Kidney (tissue), 22 donors: ENCODE measurements at places on chromosomes 2 and 18.
A peak's percentile ranks its signal among the peaks of the same experiment; 100 is the strongest.

GRCh38 chr2:149087751-149088150 is 49.3 kb downstream of the LYPD6B start:
- no peak for DNase-seq

- DNase-seq = no peak
These were observed 51.0 kb upstream of the BCL2L11 start for GRCh38 chr2:111069722-111070121.

DNA sequence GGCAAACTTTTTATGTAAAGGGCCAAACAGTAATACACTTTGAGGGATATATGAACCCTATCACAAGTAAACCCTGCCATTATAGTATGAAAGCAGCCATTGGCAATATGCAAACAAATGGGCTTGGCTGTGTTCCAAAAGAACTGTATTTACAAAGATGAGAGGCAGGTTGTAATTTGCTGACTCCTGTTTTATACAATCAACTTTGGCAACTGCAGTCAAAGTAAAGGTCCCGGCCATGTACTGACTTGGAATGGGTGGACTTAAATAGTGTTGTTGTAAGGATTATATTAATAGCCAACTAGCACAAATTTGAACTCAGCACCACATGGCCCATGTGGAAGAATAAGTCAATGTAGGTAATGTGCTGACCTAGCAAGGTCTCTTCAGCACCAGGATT is 223.4 kb downstream of the WDPCP start:
- DNase-seq = no peak

DNA sequence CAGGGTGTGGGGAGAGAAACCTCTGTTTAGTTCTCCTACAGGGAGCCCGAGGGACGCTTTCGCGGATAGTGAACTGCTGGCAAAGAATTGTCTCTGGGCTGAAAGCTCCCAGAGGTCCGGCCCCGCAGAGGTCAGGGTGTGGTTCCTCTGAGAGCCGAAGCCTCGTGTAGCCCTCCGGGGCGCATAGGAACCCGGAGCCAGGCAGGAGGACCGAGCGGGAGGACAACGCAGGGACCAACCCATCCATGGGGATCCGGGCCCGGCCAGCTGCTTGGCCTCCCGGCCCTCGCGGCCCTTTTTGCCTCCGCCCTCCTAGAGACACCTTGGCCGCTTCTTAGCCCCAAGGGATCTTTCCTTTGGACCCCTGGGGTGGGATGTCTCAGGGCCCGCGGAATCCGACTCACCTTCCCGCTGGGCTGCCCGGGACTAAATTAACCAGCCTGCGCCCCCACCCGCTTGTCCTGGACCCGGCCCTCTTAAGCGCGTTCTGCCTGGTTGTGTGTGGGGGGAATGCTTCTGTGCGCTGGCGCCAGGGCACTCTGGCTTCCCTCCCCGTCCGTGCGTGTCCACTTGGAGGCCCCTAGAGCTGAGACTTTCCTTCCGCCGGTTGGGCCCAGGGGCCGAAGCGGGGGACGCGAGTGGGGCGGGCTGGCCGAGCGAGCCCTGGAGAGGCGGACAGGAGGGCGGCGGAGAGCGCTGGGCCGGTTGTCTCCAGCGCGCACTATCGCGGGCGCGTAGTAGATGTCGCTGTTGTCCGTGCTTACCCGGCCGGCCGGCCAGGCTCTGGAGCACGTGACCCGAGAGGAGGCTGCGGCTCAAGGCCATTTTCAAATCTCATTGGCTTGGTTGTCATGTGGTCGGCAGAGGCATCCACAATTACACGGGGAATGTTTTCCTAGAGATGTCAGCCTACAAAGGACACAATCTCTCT is at the start of gene HOXD10:
TSS of gene HOXD10 (plus strand) at position 896 of the 931 bp plus-strand sequence. CDS start 56 bp downstream, outside the sequence.
- peak; percentile 97 for DNase-seq

GRCh38 chr2:154238252-154238651 is 366.5 kb downstream of the GALNT13 start:
- no peak for DNase-seq

DNA sequence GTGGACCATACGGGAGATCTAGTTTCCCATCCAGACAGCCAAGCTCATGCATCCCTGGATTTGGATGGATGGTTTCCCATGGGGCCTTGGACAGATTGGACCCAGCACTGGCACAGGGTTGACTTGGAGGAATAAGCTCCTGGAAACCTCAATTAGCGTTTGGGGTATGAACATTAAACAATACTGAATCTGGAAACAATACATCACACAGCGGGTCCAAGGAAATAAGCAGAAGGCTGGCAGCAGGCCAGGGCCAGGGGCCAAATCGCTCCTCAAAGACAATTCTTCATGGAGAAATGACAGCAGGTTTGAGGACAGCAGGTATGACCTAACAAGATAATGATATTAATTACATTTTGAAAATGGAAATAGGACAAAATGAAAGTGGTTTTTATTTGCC is 540.6 kb downstream of the RIT2 start:
- DNase-seq = no peak

GRCh38 chr2:39281391-39281790 is 37.6 kb upstream of the CDKL4 start:
- no peak for DNase-seq

GRCh38 chr2:195094330-195094729 is 562.7 kb upstream of the SLC39A10 start:
- DNase-seq = no peak

DNA sequence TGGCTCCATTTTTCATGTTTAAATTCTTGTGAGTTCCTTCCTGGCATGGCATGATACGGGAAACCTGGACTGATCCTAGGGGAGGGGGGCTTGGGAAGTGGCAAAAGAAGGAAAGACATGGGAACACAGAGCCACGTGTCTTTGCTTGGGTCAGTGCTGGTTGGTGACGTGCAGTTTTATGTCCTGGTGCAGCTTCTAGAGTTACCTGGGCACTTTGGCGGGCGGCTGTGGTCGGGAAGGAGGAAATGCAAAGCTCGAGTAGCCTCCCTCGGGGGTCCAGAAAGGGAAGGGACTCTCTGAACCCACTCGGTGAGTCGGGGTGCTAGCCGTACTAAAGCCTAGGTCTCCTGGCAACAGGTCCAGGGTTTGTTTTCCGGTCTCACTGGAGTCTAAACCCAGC is 94.6 kb downstream of the APOB start:
- no peak for DNase-seq

- DNase-seq = no peak
These were observed 5.1 kb upstream of the PIEZO2 start for GRCh38 chr18:11154368-11154989.

GRCh38 chr2:174553811-174554493 is 43.7 kb downstream of the WIPF1 start:
- no peak for DNase-seq

DNA sequence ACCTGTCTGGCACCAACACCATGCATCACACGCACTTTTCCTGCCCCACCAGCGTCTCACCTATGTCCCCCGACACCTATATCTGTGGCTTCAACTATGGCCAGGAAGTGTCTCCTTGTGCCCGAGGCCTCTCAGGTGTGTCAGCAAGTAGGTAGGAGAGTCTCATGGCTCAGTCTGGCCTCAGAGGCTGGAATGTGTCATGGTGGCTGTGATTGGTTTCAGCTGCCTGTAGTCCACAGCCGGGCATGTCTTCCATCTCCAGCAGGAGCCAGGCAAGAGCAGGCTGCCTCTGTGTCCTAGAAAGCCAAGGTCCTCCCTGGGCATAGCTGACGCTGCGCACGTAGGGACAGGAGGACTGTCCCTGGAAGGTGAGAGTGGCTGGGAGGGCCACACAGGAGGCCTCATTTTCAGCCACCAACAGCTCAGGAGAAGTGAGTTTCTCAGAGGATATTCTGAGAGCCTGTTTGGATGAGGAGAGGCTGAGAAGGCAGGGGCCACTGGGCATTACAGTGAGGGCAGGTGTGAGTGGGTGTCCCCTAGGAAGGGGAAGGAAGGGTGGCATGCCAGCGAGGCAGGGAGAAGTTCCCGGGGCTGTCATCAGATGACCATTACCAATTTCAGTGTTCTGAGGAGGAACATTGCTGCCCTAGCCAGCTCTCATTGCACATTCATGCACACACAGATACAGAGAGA is 47.2 kb downstream of the SDC1 start:
- no peak for DNase-seq

DNA sequence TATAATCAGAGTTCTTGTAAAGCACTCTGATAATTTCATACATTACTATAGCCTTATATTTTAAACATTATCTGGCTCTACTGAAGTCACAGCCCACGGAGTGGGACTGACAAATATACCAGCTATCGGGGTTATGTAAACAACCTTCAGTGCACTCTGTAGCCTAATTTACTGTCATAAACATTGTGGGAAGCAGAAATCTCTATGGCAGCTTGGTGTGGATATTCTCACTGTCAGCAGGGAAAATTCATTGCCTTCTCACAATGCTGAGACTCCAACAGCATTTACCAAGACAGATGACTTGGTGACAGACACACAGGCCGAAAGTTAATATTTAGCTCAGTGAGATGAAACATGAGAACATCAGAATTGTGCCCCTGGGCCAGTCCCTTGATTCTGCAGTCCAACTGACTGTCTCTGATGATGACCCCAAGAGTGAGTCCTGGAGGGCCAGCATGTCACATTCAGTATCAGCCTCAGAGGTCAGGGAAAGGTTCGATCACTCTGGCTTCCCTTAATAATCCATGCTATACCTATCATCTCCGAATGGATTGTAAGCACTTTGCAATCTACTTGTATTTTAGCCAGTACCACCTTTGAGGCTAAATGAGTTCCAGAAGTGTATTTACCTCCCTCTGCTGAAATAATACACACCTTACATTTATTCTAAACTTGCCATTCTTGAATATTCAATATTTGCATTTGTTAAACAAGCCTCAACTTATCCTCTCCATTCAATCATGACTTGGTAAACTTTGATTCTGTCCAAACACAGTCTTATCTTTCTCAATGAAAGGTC is 146.2 kb upstream of the OSR1 start:
- peak; percentile 78 for DNase-seq

DNA sequence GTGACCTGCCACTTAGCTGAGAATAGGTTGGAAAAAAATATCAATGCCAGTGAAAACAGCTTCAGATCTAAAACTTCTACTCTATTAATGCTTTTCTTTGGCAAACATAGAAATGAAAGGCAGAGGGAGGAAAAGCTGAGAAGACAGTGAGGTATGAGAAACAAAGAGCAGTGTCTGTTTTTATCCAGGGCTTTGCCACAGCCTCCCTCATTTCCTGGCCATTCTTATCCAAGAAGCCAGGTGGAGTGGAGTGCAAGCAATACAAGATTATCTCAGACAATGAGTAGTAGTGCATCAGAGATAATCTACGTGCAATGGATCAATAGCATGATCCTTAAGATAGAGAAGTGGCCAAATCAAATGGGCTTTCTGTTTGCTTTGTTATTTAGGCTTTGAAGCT is 808.7 kb upstream of the PIK3C3 start:
- DNase-seq = no peak

- DNase-seq = no peak
These were observed 88.5 kb downstream of the SH3RF3 start for GRCh38 chr2:109217362-109218086.

DNA sequence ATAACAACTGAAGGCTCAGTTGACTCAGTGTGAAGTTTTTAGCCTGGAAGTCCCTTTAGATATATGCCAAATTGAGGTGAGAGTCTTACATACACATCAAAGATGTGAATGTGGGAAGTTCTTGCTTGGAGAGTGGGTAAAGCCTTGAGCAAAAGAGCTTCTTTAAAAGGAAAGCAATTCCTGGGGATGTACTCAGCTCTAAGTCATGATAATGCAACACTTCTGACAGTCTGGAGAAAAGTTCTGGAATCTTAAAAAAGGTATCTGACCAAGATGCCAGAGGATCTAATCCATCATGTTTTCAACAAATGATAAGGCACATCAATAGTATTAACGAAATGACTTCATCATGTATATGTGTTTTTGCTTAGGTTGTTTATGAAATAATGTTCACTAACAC is 351.2 kb downstream of the CDH19 start:
- DNase-seq = no peak

- DNase-seq = no peak
These were observed 2.5 kb upstream of the C2orf15 start for GRCh38 chr2:99139003-99139402.

- DNase-seq = no peak
These were observed 127.9 kb downstream of the ANKRD44 start for GRCh38 chr2:197182668-197183067.

DNA sequence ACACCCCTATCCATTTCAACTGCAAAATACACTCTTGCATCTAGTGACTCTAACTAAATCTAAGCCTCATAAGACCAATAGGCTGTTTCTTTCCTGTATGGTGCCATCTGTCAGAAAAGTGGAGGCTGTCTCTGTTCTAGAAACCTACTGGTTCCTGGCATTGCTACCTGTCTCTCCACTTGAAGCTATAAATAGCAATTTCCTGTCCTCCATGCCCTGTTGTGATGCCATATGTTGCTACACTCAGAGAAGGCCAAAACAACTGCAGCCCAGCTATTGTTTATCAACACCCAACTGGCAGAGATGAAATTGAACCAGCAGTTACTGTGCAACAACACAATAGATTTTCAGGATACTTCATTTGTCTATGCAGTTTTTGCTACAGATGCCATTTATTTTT is 1355.1 kb upstream of the SLC39A10 start:
- DNase-seq = no peak

- no peak for DNase-seq
These were observed 123.3 kb downstream of the FHOD3 start for GRCh38 chr18:36420826-36421225.

- peak; percentile 45 for DNase-seq
These were observed 163.5 kb downstream of the UXS1 start for GRCh38 chr2:106030287-106031268.

DNA sequence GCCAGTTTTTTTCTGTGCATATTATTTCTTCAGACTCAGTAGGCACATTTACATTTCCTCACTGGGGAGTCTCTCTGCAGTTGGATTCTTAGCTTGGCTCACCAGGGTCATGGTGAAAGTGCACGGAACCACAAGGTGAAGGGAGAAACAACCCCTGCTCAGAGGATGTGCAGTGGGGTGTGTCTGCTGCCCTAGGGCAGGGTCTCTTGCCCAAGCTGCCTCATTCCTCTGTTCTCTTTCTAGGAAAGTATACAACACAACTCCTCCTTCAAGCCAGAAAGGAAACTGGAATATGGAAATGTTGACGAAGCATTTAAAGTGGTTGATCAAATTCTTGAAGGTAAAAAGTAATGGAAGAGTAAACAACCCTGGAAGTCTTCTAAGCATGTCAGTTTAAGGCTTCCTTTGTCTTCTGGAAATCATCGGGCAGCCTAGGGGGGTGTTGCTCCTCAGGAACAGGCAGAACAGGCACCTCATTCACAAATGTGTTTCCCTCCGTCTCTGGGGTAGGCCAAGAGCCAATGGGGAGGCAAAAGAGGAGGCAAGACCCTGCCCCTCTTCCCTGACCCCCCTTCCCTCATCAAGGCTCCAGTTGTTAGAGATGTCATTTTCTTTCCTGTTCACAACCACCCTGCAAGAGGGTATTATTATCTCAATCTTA is 41.4 kb downstream of the AOX1 start:
- DNase-seq = no peak
